ENCODE measurements at places on chromosomes 4 and X. TPM values are rescaled to one million over a fixed set of nuclear protein-coding genes. Genes with fewer than 3 reads are reported as not detected.

The HERC5 gene
- 7.0 TPM for total RNA-seq

The HMX1 gene
- total RNA-seq, result 0.27 TPM

The MAGED4B gene
- 113 TPM for total RNA-seq

The VCX gene
- 0.41 TPM for total RNA-seq

The APLN gene
- 0.33 TPM for total RNA-seq

The STPG2 gene
- total RNA-seq, result 0.85 TPM

The MGARP gene
- 0.34 TPM for total RNA-seq
